SK-MEL-5 (cell line): ENCODE measurements at places on chromosomes 11 and 22. TPM values are rescaled to one million over a fixed set of nuclear protein-coding genes. Genes with fewer than 3 reads are reported as not detected.

DNA sequence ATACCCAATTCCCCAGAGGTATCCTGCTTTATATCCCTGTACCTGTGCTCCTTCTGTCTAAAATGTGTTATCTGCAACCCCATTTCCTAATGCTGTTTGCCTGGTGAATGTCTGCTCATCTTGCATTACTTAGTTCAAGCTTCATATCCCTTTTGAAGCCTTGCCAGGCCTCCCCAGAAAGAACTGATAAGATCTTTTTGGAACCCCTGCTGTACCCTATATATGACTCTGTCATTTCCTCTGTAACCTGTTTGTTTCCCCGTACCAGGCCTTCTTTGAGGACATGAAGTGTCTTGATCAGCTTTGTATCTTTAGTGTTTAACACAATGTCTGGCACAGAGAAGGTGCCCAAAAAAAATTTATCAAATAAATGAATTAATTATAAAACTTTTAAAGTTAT lies 77.6 kb downstream of the LIF start:
- DNase-seq = no peak

DNA sequence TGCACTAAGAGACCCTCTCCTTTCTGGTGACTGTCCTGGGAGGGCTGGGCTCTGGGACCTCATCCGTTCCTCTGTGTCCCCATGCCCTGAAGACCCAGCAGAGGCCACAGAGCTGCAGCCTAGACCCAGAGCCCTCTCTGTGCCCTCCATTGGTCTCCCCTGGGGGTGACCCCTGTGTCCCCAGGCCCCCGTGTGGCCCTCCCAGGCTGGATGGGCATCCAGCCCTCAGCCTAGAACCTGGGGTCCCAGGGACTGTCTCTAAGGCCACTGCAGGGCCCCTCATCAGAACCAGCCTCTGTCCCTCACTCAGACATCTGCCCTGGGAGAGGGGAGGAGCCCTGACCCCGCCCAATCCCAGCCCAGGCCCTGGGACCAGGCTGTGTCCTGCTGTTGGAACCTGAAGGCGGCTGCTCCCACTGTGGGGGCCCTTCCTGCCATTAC lies 5.7 kb downstream of the IGLL1 start:
- DNase-seq = no peak

DNA sequence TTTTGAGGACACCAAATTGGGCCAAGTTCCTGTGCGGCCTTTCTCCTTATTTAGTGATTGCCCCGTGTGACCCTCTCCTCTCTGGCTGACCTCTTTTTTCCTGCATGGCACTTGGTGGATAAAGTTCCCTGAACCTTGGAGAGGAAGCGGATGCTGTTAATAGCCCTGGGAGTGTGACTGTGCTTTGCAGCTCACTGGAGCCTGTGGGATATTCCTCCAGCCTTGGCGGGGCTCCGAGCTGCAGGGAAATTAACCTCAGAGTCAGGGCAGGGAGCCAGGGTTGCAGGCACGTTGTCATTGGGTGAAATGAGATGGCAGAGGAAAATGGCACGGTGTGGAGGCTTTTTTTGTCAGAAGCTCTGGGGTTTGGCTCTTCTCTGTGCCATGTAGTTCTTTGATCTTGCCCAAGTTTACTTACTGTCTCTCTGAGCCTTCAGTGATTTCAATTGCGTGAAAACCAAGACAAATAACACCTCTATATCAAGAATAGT lies 965 bp downstream of the OR9Q1 start:
- DNase-seq = no peak

DNA sequence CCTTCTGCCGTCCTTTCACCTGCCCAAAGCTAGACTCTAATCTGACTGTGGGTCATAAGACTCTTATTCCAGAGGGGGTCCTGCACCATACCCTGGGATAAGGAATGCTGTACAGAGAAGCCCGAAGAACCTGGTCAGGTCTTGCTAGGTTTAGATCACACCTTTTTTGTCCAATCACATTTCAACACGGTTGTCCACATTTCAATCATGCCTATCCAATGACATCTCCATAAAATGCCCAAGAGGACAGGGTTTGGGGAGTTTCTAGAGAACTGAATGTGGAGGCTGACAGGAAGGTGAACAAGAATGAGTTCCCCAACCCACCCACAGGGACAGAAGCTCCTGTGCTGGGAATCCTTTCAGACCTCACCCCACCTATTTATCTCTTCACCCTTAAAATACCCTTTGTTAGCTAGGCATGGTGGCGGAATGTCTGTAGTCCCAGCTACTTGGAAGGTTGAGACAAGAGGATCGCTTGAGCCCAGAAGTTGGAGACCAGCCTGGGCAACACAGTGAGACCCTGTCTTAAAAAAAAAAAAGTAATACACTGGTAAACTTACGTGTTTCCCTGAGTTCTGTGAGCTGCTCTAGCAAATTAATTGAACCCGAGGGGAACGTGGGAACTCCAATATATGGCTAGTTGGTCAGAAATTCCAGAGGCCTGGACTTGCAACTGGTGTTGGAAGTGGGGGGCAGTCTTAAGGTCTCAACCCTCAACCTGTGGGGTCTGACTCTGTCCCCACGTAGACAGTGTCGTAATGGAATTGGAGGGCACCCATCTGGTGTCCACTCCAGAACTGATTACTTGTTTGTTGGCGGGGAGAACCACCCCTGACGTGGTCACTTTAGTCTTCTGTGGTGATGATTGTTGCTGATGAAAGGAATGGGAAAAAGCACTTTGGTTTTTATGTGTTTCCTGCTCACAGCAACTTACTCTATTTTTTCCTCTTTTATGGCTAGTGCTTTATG lies 17.8 kb downstream of the TCIRG1 start:
- DNase-seq = no peak

- no peak for DNase-seq
Observed at GRCh38 chr22:23859201-23859600, 1.5 kb downstream of the SLC2A11 start.

DNA sequence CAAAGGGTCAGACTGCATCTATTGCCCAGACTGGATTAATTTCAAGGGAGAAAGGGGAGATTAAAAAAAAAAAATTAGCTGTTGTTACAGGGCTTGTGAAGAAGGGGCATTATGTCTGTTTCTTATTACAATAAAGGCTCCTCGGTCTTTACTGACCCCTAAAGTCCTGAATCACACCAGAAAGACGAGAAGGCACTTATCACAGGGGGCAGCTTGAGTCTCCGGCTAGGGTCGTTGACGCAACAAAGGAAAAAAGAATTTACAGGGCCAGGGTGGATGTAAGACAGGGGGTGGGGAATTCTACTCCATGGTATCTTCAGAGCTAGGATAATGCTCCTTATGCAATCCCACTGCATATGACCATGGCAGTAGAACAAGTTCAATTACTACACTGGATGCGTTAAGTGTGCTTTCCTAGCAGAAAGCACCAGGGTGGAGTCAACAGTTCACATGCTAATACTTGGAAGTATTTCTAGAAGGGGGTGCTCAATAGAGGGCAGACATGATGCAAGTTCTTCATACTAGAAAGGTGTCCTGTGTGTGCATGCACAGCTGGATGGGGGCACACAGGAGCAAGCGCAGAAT lies 16.5 kb downstream of the DDX17 start:
- no peak for DNase-seq

- DNase-seq = no peak
Observed at GRCh38 chr11:110525883-110526282, 96.1 kb downstream of the FDX1 start.

GRCh38 chr22:45776313-45776585 lies 104.6 kb downstream of the ATXN10 start:
- DNase-seq = no peak

DNA sequence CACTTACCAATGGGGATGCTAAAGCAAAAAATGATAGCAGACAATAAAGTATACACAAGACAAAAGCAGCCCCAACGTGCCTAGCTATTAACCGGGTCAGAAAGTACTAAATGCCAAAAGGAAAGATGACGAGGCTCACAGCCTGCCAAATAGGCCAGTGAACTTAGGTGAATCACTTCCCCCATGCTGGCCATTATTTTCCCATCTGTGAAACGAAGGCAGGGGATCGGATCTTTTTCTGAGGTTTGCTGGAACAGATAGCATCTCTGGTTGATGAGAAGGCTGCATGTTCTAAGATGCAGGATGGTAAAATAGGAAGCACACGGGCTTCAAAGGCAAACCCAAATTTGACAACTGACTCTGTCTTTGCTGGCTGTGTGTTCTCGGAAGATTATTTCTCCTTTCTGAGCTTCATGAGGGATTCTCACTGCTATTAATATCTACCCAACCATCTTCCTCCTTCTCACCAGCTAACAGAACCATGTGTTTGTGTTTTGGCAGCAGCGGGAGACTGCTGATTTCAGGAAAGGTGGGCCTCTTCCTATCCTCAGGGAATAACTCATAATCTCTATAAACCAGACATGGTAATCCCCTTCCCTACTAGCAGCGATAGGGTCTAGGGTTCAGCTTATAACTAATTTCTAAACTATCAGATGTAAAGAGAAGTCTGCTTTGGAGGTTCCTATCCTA lies 390.7 kb downstream of the LARGE1 start:
- DNase-seq = no peak

- DNase-seq = no peak
Observed at GRCh38 chr11:73383249-73384124, 7.3 kb downstream of the RELT start.

Gene KCNQ1OT1
- 0.48 and 0.56 TPM in 2 replicates for total RNA-seq

Gene IGF2
- 0.03 and 0.27 TPM in 2 replicates for total RNA-seq

Gene PRPF19
- total RNA-seq = 42.3 and 52.7 TPM in 2 replicates

Gene SBF1
- total RNA-seq = 61.8 and 65.3 TPM in 2 replicates

Gene PEX26
- total RNA-seq = 33.7 and 38.7 TPM in 2 replicates
